ENCODE measurements at places on chromosomes 3 and 15. TPM values are rescaled to one million over a fixed set of nuclear protein-coding genes. Genes with fewer than 3 reads are reported as not detected.

Gene PRRT3
- polyA plus RNA-seq: 0.70 TPM

Gene TCAIM
- polyA plus RNA-seq: 4.6 TPM

GRCh38 chr3:42756681-42757213 is 16.3 kb downstream of the CCDC13 start:
- no peak overlapping the region for H3K4me3 ChIP-seq

DNA sequence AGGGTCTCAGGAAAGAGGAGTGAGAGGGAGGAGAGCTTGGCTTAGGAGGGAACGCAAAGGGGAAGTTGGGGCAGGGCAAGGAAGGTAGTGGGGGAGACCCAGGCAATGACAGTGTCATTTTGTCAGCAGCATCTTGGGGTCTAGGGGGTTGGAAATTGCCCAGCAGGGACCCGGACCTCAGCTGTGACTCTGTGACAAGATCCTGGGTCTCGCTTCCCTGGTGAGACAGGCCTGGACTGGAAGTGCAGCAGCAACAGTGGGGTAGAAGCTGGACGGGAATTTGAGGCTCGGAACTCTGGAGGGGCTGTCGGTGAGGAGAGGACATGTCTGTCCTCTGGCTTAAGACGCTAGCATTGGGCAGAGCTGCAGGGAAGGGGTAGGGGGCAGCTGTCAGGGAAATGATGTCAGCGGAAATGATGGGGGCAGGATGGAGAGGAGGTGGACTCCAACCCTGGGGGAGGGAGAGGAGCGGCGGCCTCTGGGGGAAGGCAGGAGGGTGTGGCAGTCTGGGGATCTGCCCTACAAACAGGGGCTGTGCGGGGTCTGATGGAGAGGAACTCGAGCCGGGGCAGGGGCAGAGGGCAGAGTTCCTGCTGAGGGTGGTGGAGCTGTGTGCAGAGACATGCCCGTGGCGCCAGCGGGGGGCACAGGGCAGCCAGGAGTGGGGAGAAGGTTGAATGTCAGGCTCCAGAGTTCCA is 12.3 kb downstream of the ANPEP start:
- no peak for DNase-seq
- H3K4me1 ChIP-seq: peaks cover 22% of the 10 kb centered on the region
- H3K36me3 ChIP-seq: peaks cover 90% of the 10 kb centered on the region
- H3K27ac ChIP-seq: no peak overlapping the region

DNA sequence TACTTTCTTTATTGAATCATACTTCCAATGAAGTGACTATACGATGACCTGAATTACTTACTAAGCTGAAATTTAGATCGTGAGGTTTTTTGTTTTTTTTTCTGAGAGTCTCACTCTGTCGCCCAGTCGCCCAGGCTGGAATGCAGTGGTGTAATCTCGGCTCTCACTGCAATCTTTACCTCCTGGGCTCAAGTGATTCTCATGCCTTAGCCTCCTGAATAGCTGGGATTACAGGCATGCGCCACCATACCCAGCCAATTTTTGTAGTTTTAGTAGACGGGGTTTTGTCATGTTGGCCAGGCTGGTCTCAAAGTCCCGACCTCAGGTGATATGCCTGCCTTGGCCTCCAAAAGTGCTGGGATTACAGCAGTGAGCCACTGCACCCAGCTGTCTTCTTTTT is 28.7 kb downstream of the SPPL2A start:
- H3K36me3 ChIP-seq: peaks cover 71% of the 10 kb centered on the region
- DNase-seq: no peak
- no peak overlapping the region for H3K4me3 ChIP-seq

- H3K36me3 ChIP-seq: no peaks in the 10 kb centered on the region
- H3K27ac ChIP-seq: no peak overlapping the region
- H3K4me1 ChIP-seq: no peaks in the 10 kb centered on the region
- no peak overlapping the region for H3K4me3 ChIP-seq
Measured at GRCh38 chr3:132261506-132261905, 55.7 kb upstream of the ACP3 start.

- peaks cover 14% of the 10 kb centered on the region for H3K4me1 ChIP-seq
- peaks cover 92% of the 10 kb centered on the region for H3K36me3 ChIP-seq
- H3K27ac ChIP-seq: no peak overlapping the region
- no peak overlapping the region for H3K4me3 ChIP-seq
Measured at GRCh38 chr15:63672775-63673174, 75.6 kb downstream of the FBXL22 start.

DNA sequence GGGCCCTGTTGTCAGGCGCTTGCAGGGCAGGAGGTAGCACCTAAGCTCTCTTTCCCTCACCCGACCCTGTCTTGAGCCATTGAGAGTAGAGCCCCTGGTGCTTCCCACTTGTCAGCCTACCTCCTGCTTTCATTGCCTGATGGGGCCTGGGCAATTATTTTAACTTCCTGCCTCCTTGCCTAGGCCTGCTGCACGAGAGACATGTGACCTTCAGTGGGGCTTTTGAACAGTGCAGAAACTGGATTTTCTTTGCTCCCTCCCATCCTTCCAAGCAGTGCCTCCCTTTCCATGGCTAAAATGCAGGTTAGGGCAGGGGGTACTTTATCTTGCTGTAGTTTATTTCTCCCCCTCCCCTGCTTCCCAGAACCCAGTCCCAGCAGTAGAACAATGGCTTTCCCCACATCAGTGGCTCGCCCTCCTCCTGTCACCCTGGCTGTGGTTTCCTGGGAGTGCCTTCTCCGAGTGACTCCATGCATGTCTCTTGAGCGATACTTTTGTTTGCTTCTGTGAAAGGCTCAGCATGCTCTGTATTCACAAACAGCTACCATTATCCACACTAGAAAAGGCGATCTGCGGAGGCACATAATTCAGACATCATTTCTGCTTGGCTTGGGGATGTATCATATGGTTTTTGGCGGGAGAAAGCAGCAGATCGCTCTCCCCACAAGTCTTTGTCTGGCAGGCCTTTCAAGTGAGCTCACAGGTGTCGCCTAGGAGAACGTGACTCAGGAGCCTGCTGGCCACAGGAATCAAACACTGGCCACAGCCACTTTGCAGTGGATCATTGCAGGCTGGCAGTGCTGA is 24.1 kb downstream of the PDIA5 start:
- no peak overlapping the region for H3K27ac ChIP-seq
- no peak overlapping the region for H3K4me3 ChIP-seq
- DNase-seq: no peak

GRCh38 chr15:52224211-52224610 is 33.0 kb upstream of the GNB5 start:
- no peaks in the 10 kb centered on the region for H3K27me3 ChIP-seq
- no peaks in the 10 kb centered on the region for H3K36me3 ChIP-seq
- H3K4me3 ChIP-seq: no peak overlapping the region
- no peaks in the 10 kb centered on the region for H3K4me1 ChIP-seq
- no peak overlapping the region for H3K27ac ChIP-seq

GRCh38 chr3:38133557-38134405 is 3.1 kb downstream of the ACAA1 start:
- H3K4me1 ChIP-seq: peaks cover 23% of the 10 kb centered on the region
- peaks cover 65% of the 10 kb centered on the region for H3K36me3 ChIP-seq
- H3K27ac ChIP-seq: no peak overlapping the region
- no peaks in the 10 kb centered on the region for H3K27me3 ChIP-seq
- no peak for DNase-seq

All from CD14-positive monocyte (primary cell).